ENCODE measurements at places on chromosomes 3 and 15.

DNA sequence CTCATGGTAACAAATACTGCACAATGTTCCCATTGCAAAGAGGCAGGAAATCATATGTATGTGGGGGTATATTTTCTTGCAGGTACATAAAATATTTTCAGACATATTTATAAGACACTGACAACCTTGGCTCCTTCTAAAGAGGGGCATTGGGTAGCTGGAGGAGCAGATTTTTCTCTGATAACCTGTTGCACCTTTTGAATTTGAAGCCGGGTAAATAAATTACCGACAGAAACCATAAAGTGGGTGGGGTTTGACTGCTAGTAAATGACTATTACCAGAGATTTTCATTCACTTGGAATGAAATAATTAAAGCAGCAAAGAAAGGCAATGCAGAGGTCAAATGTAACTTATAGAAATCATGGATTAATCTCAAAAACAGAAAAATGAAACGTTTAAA lies 19.2 kb downstream of the LHFPL4 start:
- DNase-seq = no peak

DNA sequence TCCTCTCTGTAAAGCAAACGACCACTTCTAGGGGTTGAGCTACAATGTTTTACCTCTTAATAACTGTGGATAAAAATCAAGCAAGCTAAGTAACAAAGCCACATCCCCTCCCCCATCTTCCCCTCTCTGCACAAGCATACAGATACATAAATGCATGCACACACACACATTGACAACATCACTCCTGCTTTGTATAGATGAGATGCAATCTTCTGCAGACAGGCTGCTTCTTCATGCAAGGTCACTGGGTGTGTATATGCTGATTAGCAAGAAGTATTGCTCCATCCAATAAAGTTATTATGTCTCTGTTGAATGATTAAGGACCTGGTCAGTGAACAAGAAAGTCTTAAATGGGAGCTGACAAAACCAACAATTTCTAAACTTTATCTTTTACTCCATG lies 8.8 kb upstream of the ATP11B start:
- DNase-seq = no peak

GRCh38 chr3:127490271-127491023 lies 100.1 kb downstream of the TPRA1 start:
- DNase-seq = no peak

DNA sequence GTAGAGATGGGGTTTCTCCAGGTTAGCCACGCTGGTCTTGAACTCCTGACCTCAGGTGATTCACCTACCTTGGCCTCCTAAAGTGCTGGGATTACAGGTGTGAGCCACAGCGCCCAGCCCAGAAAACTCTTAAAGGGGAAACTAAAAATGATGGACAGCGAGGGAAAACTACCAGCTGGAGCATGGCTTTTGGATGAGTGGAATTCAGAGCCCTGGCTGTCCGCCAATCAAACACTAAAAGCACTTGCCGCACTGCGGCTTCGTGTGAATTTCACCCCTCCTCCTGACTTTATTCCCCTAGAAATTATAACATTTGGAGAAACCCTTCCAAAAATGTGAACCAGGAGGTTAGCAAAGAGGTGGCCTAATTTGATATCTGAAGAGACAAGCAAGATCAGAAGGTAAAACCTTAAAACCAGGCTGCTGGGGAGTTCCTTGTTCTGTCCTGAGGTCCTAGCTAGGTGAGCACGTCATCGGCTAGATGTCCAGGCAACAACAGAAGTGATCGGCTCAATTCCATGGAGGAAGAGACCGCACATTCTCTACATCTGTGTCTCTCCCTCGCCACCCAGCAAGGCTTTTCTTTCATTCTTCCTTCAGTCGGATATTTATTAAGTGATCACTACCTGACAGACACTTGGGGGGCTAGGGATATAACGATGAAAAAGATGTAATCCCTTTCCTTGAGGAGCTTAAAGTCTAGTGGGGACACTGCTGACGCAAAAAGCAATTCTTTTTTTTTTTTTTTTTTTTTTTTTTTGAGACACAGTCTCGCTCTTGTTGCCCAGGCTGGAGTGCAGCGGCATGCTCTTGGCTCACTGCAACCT lies 1.7 kb downstream of the TM4SF19 start:
- no peak for DNase-seq

GRCh38 chr15:40263024-40263754 lies 19.7 kb downstream of the ANKRD63 start:
- no peak for DNase-seq

- no peak for DNase-seq
These were observed 113.0 kb upstream of the PFN2 start for GRCh38 chr3:150083655-150084042.

DNA sequence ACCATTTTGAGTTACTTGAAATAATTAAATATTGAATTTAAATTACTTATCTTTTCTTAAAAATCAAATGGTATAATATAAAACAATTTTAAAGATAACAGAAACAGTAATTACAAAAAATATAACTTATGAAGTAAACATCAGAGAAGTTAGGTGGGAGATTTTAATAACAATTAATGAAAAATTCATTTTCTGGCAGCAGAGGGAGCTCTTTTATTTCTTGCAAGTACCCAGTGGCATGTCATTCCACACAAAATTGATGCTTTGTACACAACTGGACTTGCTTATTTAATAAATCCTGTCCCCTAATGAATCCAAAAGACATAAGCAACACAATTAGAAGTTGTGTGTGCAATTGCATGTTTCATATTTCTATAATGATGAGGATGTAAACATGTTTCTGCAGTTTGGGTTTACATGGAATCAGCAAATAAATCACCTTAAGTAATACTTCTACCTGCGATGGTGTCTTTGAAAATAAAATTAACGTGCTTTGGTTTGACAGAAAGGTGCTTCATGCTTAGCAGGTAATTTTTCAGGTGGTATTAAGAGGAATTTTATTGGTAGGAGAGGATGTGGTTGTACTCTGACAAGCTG lies 861.3 kb downstream of the ZPLD1 start:
- DNase-seq = no peak

DNA sequence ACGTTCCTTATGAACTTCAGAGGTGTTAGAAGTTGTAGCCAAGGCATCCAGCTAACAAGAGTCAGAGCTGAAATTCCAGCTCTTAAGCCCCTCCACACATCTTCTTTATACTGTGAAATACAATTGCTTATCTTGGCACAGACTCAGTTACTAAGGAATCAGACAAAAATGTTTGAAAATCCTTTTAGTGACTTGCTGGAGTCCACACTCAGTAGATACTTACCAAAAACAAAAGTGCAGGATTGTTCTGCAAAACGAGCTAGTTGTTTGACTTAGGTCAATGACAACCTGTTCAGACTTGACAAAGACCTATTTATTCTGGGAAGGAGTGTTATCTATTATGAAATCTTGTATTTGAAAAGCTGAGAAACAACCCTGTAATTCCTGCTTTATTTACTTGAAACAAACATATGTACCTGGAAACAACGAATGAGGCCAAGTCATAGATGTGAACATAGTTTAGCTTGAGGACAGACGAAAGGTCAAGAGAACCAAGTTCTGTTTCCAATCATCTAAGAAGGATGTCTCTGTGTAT lies 38.5 kb downstream of the B3GNT5 start:
- no peak for DNase-seq

DNA sequence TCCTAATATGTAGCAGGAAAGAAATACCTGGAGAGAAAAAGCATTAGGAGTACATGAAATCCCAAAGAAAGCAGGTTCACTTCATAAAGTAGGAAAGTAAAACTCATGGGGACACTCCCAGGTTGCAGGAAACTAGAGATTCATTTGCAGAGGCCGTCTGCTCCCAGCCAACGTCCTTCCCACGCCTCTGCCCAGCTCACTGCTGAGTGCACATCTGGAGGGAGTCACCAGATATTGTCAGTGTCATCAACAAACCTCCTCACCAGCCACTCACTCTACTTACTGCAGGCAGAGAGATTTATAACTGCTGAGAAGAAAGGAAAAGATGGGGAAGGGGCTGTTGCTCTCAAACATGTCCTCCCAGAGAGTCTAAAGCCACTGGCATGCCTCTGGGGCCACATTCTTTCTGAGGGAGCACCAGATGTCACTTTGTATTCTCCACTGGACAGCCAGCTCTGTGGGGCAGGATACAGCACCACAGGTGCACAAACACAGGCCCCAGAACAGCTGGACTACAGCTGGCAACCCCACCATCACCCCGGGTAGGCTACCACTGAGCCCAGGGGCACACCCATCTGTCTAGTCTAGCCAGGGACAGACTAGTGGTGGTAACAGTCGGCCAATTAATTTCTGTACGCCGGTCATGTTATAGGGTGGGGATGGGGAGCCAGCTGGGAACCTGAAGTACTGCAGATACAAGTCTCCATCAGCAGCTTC lies 64.5 kb downstream of the NPTN start:
- no peak for DNase-seq

DNA sequence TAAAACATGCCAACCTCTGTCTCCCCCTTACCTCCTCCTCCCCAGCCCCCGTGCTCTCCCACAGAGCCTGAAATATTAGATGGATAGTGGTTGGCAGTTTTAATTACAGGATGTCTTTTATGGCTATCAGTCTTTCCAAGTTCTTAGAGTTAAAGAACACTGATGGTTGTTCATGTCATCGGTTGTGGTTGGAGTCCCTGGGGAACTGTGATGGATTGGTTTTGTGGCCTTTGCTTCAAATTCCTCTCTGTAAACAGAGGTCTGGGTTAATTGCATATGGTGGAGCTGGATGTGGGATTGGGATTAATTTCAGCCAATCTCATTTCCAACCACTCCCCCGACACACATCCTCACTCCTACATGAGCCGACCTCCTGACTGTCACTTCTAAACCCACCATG lies 164.5 kb upstream of the PROK2 start:
- no peak for DNase-seq

- DNase-seq = no peak
These were observed 89.1 kb downstream of the LRRC28 start for GRCh38 chr15:99340347-99340746.

- no peak for DNase-seq
These were observed 3.6 kb upstream of the EIF4E3 start for GRCh38 chr3:71728632-71729342.

DNA sequence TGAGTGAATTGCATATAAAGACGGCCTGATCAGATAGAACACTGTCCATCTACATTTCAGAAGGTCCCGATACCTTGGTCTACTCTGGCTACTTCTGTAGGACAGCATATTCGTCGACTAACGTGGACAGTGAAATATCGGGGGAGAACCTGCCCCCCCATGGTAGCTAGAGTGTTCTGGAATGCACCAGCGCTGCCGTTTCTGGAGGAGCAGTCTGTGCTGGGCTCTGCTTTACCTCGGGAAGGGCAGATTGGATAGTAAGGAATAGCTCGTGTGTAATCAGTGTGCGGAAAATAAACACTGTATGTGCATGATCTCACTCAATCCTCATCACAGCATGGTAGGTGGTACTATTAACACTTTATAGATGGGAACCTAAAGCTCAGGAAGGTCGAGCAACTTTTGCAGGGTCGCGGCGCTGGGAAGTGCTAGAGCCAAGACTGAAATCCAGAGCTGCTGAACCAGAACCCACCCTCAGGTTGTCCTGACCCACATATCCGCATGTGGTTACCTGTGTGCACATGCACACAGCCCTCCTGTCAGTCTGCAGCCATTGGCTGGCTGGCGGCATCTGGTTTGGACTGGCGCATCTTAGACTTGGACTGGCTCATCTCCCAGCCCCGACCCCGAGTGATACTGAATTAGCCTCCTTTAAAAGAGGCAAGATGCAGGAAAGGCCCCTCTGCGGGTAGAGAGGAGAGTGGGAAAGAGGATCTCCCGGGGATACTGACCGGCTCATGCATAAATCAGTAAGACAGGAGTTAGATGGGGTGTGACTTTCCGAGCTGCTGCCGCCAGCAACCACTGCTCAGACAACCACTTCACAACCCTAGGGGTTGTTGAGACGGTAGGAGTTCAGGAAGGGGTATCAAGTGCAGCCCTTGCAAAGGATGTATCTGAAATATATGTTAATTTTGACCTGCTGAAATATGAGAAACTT lies 155.0 kb upstream of the BHLHE40 start:
- no peak for DNase-seq

GRCh38 chr15:59111251-59111650 lies 6.3 kb downstream of the CCNB2 start:
- DNase-seq = no peak

DNA sequence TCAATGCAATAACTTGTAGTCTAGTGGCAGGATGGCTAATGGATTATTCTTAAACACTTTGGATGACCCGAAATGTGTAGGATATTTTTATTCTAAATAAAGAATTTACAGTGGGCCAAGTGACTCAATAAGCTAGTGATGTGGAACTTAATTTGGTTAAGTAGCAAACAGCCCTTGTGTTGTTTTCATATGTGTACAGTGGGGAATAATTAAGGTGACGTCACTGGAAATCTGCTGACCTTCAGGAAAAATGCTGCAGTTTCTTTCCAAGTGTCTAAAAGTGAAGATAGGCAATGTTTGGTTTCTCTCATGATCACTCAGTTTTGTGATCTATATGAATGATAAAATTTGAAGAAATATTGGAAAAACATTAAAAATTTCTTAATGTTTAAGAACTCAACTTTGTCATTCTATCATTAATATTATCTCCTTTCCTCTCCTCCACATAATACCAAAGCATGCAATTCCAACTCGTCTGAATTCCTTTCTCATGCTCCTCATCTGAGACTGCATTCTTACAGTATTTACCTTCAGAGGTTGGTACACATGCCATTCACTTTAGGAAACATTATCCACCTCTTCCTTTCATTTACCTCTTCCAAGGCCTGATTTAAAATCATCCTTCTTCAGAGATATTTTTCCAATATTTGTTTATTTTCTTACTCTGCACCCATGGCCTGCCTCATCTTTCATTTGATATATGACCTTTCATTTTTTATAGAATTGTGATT lies 414.6 kb upstream of the ARPP21 start:
- no peak for DNase-seq

GRCh38 chr3:32239307-32240158 lies 1.1 kb downstream of the CMTM8 start:
- no peak for DNase-seq

DNA sequence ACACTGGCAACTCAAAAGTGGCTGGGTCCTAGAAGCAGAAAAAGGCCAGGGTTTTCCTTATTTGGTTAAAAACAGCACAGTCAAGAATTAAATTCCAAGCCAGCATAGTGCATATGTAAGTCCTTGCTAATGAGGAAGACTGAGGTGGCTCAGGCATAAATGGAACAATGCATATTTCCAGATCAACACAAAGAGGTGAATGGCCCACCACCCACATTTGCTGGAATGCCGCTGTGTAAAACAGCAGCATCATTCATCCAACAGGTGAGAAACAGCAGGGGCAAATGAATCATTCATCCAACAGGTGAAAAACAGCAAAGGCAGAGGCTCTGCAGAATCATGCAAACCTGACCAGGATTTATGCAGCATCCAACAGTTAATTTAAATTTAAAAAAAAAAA lies 32.9 kb downstream of the GPR176 start:
- DNase-seq = no peak

DNA sequence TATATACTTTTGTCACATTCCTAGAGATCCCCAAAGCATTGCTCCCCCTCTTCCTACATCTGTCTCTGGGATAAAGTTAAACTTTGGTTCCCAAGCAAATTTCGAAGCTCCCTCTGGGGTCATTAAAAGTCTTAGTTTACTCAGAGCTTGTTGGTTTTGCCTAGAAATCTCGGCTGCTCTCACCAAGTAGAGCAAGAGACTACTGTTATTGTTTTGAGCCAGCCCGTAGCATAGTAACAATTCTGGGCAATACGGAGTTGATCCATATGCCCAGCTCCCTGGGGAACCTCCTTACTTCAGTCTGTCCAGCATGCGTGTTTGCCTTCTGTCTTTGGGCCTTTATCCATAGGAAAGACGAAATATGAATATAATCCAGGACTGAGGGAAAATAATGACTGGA lies 10.0 kb upstream of the P3H2 start:
- no peak for DNase-seq
